ENCODE measurements at places on chromosomes 3 and 15.

- no peak for DNase-seq
Measured at GRCh38 chr3:66625505-66626216, 124.8 kb upstream of the LRIG1 start.

GRCh38 chr15:77775837-77776236 lies 143.1 kb upstream of the LINGO1 start:
- no peak for DNase-seq

DNA sequence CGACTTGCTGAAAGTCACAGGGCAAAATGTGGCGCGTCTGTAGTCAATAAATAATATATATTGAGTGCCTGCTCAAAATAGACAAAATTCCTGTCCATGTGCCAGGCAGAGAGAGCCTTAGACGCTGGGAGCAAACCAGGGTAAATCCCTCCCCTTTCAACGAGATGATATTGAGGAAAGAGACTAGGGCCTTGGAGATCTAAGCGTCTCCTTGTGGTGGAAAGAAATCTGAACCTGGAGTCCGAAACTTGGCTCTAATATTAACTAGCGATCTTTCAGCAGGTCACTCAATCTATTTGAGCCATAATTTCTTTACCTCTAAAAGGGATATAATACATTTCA lies 348 bp upstream of the DPP8 start:
- no peak for DNase-seq

DNA sequence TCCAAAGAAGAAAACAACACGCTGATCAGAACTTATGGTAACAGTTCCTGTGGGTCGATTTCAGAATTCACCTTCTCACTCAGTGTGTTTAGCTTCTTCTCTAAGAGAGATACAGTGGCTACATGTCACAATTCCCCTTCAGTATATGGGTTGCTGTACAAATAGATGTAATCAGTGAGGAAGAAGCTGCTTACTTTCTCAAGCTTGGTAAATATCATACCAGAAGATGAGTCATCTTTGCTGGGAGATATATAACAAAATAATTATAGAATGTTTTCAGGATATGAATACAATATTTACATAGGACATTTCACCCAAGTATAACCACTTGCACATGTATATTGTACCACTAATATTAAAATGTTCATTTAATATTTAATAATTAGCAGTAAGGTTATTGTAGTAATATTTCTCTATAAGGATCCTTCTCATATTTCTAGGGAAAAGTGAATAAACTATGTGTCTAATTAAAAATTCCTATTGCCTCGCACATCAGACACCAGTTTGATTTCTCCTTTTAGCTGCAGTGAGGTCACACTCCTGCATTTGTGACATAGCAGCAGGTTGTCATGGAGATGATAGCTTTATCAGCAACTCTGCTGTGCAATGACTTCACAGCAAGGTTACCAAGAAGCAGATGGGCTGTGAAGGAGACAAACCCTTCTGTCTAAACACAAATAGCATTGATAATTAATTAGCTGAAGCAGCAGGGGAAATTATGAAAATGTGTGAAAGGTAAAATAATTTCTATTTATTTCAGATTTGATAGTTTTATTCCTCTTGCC lies 211.4 kb downstream of the TUSC7 start:
- DNase-seq, result no peak

GRCh38 chr3:170480111-170480510 lies 61.4 kb downstream of the CLDN11 start:
- DNase-seq, result no peak

DNA sequence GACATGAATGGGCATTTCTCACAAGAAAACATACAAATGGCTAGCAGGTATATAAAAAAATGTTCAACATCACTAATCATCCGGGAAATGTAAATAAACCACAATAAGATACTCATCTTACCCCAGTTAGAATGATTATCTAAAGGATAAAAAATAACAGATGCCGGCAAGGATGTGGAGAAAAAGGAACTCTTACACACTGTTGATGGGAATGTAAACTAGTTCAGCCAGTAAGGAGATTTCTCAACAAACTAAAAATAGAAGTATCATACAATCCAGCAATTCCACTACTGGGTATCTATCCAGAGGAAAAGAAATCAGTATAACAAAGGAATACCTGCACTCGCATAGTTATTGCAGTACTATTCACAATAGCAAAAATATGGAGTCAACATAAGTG lies 124.2 kb downstream of the SATB1 start:
- DNase-seq, result no peak

- DNase-seq, result no peak
Measured at GRCh38 chr3:59816312-59816711, 766.5 kb upstream of the CFAP20DC start.

DNA sequence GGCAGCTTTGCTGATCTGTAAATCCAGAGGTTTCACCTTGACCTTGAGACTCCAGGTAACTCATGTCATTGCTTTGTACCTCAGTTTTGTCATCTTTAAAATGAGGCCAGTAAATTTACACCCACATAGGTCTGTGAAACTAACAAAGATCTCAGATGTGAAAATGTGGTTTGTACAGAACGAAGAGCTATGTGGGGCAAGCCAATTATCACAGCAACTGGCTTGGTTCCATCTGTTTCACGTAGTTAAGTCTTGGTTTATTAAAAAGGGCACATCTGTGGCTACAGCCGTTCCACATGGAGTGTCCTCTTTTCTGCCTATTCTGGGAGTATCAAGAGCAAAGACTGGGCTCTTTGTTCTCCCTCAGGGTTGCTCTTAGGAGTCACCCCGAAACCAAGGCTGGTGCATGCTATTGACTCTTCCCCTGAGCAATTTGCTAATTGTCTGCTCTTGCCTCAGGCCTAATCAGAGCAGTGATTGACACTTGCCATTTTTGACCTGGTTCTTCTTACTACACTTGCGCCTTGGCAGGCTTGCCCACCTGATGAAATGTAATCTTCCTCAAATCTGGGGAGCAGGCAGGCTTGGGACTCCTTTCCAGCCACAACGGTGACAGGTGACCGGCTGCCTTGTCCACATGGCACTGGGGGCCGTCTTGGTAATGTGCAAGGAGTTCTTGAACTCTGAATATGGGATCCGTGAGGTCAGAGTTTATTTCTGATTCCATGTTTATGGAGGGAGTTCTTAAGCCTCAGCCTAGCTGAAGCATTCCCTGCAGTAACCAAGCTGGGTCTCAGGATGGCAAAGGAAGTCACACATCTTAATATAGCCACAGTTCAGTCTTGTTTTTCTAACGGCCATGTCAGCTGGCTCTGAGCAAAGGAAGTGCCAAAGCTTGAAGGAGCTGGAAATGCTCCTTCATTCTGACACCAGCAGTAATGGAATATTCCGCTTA lies 40.1 kb downstream of the EAF1 start:
- no peak for DNase-seq

DNA sequence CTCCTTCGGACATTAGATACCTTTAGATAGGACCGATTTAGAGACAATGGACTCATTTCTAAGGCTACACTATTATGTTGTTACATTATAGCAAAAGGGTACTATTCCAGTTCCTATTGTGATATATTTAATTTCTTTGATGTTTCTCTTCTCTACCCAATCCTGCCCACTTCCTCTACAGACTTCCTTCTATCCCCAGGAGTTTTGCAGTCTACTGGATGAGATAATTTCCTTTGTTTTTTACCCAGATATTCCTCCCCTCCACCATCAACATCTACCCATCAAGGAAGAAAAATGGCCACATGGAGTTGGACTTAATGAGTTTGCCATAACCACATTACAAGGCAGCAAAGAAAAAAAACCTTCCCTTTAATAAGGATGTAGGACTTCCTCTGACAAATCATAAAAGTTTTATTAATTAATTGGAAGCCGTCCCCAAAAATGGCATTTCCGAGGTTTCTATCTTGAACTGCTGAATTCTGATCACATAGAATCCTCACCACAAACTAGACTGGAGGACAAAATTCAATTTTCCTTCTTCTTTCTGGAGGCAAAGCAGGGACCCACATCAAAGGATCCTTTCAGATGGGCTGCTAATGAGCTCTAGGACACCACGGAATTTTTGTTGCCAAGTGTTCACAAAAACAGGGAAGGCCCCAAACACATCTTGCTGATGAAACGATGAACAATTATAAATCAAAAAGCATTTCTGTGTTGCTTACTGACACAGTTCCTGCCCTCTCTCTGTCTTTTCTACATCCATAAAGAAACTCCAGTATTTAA lies 33.4 kb downstream of the FRMD4B start:
- DNase-seq, result no peak

DNA sequence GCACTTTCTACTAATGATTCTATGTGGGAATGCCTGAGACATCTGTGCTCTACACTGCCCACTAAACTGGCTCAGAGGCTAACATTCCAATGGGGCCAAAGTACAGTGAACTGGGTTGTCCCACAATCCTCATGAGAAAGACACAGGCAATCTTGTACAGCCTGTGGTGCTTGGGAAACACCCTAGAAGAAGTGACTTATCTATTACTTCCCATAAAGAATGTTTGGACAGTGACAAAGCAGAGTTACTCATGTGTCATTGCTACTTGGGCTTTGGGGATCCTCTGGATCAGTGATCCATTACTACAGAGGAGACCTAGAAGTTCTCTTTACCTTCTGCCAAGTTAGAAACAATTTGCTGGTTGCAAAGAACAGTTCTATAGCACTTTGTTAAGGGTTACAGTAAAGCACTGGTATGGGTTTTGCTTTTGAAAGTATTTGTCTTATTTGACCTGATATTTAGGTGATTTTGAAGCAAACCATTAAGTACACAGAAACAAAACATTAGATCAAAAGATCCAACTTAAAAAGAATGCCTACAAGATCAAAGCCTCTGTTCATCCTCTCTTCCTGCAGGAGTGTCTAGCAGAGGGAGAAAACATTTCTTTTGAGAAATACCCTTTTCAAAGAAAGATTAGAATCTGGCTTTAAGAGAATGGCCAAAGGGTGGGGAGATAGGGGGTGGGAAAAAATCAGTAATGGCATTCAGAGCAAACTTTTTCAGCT lies 75.8 kb downstream of the CTNNB1 start:
- no peak for DNase-seq

- no peak for DNase-seq
Measured at GRCh38 chr3:125212509-125213363, at the start of gene SLC12A8. Gene SLC12A8 (minus strand): TSS chr3:125212748. CDS start chr3:125211349, 1,399 bp downstream.

GRCh38 chr3:72185549-72186399 lies 400.8 kb upstream of the PROK2 start:
- DNase-seq, result no peak

DNA sequence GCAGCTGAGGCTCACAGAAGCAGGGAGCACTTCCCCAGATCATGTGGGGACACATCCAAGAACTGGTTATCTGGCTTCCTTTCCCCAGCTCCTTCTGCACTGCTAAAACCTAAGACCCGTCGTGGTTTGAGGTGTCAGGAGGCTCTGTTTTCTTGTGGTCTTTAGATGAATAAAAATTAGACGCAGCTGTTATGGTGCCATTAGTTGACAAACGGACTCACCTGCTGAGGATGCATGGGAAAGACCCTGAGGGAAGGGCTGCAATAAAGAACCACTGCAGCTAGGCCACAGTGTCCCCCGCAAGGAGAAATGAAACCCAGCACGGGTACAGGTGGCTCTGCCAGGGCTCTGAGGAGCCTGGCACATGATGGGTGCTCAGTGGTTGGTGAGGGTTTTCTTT lies 99.4 kb downstream of the IQSEC1 start:
- DNase-seq, result no peak

DNA sequence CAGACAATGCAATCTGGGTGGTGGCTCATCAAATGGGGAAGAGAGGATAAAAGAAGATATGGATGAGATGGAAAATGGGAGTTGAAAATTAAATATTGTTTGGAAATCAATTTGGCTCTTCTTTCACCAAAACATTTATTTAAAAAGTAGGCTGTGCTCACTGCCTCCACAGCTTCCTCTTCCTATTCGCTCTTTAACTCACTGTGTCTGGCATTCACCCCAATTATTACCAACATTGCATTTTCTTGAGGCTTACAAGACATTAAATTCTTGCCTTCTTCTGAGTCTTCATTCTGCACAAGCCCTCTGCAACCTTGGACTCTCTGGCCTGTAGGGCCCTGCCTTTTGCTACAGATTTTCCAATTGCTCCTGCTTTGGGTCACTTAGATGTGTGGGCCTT lies 52.9 kb upstream of the TSPAN3 start:
- DNase-seq, result no peak

- no peak for DNase-seq
Measured at GRCh38 chr15:42603978-42604377, 28.6 kb downstream of the STARD9 start.

- no peak for DNase-seq
Measured at GRCh38 chr3:33592999-33593398, 125.1 kb downstream of the CLASP2 start.

DNA sequence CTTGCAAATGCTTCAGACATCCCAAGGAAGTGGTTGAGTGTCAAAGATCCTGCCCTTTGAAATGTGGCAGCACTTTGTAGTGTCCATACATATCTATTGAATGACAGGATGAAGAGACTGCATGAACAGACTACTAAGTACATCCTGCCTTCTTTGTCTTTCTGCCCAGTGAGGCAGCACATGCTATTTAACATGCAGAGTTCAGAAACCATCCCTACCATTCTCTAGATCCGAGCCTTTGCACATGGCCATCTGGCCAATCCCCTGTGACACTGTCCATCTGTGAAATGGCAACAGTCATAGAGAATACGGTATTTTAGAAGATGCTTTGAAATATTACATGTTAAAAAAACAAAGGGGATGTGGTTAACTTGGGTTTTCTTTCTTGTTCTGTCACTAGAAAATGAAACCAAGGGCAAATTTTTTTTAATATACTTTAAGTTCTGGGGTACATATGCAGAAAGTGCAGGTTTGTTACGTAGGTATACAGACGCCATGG lies 519.6 kb downstream of the NTRK3 start:
- no peak for DNase-seq

DNA sequence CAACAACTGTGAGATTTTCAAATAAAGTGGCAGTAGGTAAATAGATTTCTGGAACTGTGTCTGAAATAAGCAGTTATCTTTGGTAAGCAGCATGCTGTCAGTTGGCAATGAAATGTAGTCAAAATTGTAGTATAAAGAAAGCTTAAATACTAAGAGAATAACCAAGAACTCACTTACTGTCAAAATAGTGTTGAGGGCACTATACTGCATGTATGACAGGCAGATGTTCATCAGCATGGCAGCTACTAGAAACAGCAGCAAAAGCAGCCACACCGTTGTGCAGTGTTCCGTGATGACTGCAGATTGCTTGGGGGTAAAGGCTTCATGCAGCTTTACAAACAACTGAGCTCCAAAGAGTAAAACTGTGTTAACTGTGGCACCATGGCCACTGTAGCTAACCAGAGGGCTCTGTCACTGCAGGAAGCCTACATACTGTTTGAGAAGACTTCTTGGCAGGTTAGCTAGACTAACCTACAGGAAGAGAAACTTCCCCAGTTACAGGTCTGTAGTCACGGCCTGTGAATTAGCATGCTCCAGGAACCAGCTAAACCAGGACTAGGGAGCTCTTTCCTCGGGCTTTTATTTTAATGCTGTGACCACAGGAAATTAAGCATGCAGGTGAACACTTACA lies 459.7 kb downstream of the TBL1XR1 start:
- no peak for DNase-seq

GRCh38 chr3:197024881-197025735 lies 4.5 kb downstream of the MELTF start:
- no peak for DNase-seq

GRCh38 chr15:91183596-91183995 lies 83.5 kb downstream of the SV2B start:
- DNase-seq, result no peak

GRCh38 chr3:128425846-128426127 lies 40.9 kb downstream of the DNAJB8 start:
- no peak for DNase-seq

Data from CD4-positive, CD25-positive, alpha-beta regulatory T cell (primary cell).